ENCODE measurements at places on chromosomes 11 and 22. TPM values are rescaled to one million over a fixed set of nuclear protein-coding genes. Genes with fewer than 3 reads are reported as not detected.

Gene OR51B5
- 0.37 TPM for total RNA-seq

- no peak for DNase-seq
Measured at GRCh38 chr11:123556633-123557032, 97.8 kb downstream of the SCN3B start.

- no peak for DNase-seq
Measured at GRCh38 chr22:44330188-44330743, 17.5 kb upstream of the SHISAL1 start.

DNA sequence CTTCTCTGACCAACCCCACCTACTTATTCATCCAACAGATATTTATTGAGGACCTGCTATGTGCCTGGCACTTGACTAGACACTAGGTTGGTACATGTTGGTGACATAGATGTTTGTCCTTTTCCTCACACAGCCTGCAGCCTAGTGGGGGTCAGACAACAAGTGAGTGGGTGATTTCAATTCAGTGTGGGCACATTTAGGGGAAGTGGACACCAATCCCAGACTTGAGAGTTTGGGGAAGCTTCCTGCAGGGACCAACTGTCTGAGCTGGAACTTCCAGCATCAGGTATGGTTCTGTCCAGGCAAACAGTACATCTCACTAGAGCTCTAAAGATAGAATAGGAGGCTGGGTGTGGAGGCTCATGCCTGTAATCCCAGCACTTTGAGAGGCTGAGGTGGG is 5.8 kb upstream of the BCL9L start:
- DNase-seq, result no peak

Gene NOX4
- total RNA-seq, result 1.9 TPM

DNA sequence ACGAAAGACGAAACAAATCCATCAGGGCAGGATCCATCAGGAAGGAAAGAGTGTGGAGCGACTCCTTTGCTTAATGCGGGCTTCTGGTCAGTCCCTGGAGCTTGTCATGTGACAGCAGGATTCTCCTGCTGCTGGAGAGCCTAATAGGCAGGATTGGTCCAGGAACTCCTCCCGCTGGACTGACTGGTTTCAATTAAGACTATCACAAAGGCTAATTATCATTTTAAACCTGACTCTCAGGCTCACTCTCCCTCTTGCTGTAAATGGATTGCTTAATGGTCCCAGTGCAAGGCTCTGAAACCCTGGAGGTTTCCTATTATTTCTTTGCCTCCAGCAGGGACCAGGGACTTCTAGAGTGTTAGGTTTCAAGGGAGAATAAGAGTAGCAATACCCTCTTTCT is 493.8 kb downstream of the NTM start:
- no peak for DNase-seq

Gene RAB39A
- total RNA-seq, result 1.6 TPM

Gene TUBA8
- 2.1 TPM for total RNA-seq

GRCh38 chr22:46560696-46561295 is 23.4 kb upstream of the CELSR1 start:
- no peak for DNase-seq

Gene CYP2D6
- total RNA-seq, result 2.7 TPM

Gene CSRP3
- not detected for total RNA-seq

Gene MICALL1
- 55.1 TPM for total RNA-seq

Gene OR2D2
- total RNA-seq, result not detected

Gene SNX32
- total RNA-seq, result 1.4 TPM
